ENCODE measurements at places on chromosomes 16 and 17. TPM values are rescaled to one million over a fixed set of nuclear protein-coding genes. Genes with fewer than 3 reads are reported as not detected.

Gene SMIM22
- 1.9 TPM for total RNA-seq

Gene OTOA
- total RNA-seq = 0.07 TPM

Gene NTN1
- total RNA-seq = 3.1 TPM

Gene ARL5C
- not detected for total RNA-seq

GRCh38 chr17:66952031-66952524 is 12.4 kb upstream of the CACNG4 start:
- DNase-seq = peak; percentile 36
- H3K36me3 ChIP-seq = peaks cover 13% of the 10 kb centered on the region
- no peak overlapping the region for H3K4me3 ChIP-seq
- H3K27me3 ChIP-seq = no peaks in the 10 kb centered on the region

GRCh38 chr17:7477392-7478275 is 1.8 kb downstream of the ZBTB4 start:
- peak overlapping the region; percentile 66 for H3K27ac ChIP-seq
- peaks cover 48% of the 10 kb centered on the region for H3K4me1 ChIP-seq
- no peaks in the 10 kb centered on the region for H3K27me3 ChIP-seq
- no peaks in the 10 kb centered on the region for H3K36me3 ChIP-seq
- H3K4me3 ChIP-seq = peak overlapping the region; percentile 80

- H3K4me1 ChIP-seq = 0 out of 2 replicates have a peak, but pooled peaks cover 4% of the 10 kb centered on the region
- no peak for DNase-seq
- H3K27ac ChIP-seq = peak overlapping the region; percentile 42
- H3K4me3 ChIP-seq = no peak overlapping the region
- H3K36me3 ChIP-seq = peaks cover 39% of the 10 kb centered on the region
These were observed 12.6 kb downstream of the PHB1 start for GRCh38 chr17:49401971-49402611.

GRCh38 chr16:82063456-82064082 is 28.5 kb downstream of the HSD17B2 start:
- DNase-seq = no peak
- H3K4me3 ChIP-seq = no peak overlapping the region
- no peak overlapping the region for H3K27ac ChIP-seq
- H3K27me3 ChIP-seq = peaks cover 3% of the 10 kb centered on the region
- H3K36me3 ChIP-seq = no peaks in the 10 kb centered on the region

DNA sequence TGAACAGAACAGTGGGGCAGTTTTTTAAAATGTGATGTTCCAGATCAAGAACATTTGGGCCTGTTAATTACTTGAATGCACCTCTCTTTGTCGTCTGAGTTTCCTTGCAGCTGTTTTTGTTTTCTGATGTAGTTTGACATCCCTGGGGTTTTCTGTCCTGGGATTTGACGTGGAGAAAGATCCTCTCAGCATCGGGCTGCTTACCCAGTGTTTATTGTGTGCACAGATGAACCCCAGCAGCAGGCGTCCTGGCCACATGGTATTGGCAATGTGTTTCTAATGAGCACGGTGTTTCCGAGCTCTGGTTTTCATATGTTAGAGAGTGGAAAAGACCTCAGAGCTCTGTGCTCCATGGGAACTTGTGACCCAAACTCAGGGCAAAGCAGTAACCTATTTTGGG is 191.1 kb upstream of the IRX3 start:
- H3K27me3 ChIP-seq = no peaks in the 10 kb centered on the region
- H3K27ac ChIP-seq = no peak overlapping the region
- H3K4me1 ChIP-seq = no peaks in the 10 kb centered on the region

DNA sequence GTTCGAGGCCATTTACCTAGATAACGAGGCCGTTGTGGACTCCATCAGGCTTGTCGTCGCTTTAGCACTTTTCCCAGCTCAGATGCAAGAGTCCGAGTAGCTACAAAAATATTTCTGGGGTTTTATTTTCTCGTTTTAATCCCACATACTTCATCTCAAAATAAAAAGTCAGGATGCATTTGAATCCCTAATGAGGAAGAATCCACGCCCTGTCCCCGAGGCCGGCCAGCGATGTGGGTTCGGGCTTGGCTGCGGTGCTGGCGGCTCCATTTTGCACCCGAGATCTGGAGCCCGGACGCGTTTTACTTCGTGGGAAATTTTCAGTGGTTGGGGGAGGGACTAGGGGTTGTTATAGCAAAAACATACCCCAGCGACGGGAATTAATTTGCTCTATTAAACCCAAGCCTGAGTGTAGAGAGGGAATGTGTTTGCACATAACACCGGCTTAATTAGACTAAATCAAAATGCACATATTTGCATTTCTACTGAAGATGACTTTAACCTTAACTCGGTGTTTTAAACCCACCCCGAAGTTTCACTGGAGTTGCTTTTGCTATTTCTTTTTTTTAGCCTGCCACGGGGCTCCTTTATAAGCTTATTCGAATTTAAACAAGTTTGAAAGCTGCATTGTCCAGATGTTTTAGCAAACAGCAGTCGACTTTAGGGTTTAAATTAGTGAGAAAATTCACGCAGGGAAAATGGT is 4.8 kb downstream of the IRX5 start:
- no peak overlapping the region for H3K27ac ChIP-seq
- H3K4me1 ChIP-seq = peaks cover 55% of the 10 kb centered on the region
- DNase-seq = no peak
- peak overlapping the region; percentile 74 for H3K4me3 ChIP-seq

- H3K4me1 ChIP-seq = peaks cover 18% of the 10 kb centered on the region
- H3K4me3 ChIP-seq = peak overlapping the region; percentile 47
- peak; percentile 73 for DNase-seq
These were observed 32.8 kb downstream of the BEAN1 start for GRCh38 chr16:66459878-66460277.

DNA sequence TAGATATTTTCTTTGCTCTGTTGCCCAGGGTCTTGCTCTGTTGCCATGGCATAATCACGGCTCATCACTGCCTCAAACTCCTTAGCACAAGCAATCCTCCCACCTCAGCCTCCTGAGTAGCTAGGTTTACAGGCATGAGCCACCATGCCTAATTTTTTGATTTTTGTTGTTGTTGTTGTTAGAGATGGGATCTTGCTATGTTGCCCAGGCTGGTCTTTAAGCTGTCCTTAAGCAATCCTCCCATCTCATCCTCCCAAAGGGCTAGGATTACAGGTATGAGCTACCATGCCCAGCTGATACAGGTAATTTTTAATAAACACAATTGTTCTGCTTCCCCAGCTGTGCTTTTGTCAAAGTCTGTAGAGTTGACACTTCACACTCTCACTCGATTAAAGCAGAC is 159.3 kb downstream of the PARN start:
- no peak for DNase-seq
- no peaks in the 10 kb centered on the region for H3K27me3 ChIP-seq
- H3K27ac ChIP-seq = no peak overlapping the region
- peaks cover 13% of the 10 kb centered on the region for H3K4me1 ChIP-seq

DNA sequence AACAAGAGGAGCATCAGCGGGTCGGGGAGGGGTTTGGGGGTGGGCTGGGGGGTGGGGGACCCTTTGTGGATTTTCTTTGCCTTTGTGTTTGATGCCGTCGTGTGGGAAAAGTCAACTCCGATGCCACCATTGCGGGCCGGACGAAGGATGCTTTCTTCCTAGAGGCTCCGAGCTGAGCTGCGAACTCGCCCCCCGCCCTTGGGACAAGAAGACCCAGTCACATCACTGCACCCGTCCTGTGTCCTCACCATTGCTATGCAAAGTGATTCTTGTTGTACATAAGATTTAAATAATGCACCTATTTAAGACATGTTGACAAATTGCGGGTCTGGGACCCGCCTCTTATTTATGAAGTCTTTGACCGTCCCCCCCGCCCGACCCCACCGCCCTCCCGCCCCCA is 69.0 kb upstream of the PLCG2 start:
- no peaks in the 10 kb centered on the region for H3K27me3 ChIP-seq
- H3K27ac ChIP-seq = no peak overlapping the region
- DNase-seq = no peak

- no peaks in the 10 kb centered on the region for H3K27me3 ChIP-seq
- H3K4me1 ChIP-seq = no peaks in the 10 kb centered on the region
- no peaks in the 10 kb centered on the region for H3K36me3 ChIP-seq
- H3K27ac ChIP-seq = no peak overlapping the region
- H3K4me3 ChIP-seq = no peak overlapping the region
- DNase-seq = no peak
These were observed 245.4 kb downstream of the NTN1 start for GRCh38 chr17:9266697-9267117.

DNA sequence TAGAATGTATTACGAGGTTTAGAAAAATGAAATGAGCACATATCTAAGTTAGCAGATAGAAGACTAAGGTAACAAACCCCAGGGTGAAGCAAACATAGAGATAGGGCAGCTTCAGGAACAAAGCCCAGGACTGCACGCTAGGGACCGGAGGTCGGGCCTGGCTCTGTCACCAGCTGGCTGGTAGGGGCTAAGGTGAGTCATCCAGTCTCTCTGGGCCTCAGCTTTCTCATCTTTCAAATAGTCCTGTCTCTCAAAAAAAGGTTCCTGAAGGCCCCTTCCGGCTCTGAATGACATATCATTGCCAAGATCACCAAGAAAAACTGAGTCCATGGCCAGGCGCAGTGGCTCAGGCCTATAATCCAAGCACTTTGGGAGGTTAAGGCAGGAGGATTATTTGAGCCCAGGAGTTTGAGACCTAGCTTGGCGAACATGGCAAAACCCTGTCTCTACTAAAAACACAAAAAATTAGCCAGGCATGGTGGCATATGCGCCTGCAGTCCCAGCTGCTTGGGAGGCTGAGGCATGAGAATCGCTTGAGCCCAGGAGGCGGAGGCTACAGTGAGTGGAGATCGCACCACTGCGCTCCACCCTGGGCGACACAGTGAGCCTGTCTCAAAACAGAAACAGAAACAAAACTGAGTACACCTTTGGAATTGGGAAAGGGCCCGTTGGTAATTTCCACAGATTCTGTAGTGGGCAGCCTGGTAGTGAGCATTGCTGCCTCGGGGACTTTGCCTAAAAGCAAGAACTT is 26.0 kb downstream of the PKD1L3 start:
- H3K27me3 ChIP-seq = no peaks in the 10 kb centered on the region
- H3K4me3 ChIP-seq = no peak overlapping the region

DNA sequence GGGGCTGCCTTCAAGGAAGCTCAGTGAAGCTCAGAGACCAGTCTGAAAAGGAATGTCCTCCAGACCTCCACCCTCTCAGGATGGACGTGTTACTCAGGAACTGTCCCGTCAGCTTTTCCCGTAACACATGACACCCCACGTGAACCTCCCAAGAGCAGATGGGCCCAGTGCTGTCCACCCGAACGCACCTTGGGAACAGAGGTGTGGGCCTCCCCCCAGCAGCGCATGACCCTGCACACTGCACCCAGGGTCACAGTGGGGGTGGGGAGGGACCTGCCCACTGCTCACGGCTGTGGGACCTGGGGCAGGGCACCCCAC is 21.9 kb downstream of the SLC7A5 start:
- peaks cover 27% of the 10 kb centered on the region for H3K4me1 ChIP-seq
- no peak overlapping the region for H3K4me3 ChIP-seq
- H3K36me3 ChIP-seq = peaks cover 7% of the 10 kb centered on the region
- no peak overlapping the region for H3K27ac ChIP-seq
- no peaks in the 10 kb centered on the region for H3K27me3 ChIP-seq

DNA sequence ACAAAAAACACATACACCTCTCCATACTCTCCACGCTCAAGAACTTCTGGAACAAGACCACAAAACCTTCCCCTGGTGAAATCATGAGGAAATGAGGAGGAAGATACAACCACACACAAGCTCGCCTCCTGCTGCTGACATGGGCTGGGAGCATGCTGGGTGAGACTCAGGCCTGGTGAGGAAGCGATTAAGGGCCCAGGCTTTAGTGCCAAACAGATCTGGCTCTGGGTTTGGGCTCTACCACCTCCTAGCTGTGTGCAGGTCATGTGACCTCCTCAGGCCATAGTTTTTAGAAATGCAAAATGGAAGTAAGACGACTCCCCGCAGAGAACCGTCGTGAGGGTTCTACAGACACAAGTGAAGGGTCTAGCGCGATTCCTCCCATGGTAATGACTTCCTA is 41.3 kb downstream of the VAC14 start:
- H3K27ac ChIP-seq = peak overlapping the region; percentile 57
- H3K4me3 ChIP-seq = no peak overlapping the region
- no peaks in the 10 kb centered on the region for H3K27me3 ChIP-seq
- no peak for DNase-seq
- H3K36me3 ChIP-seq = peaks cover 28% of the 10 kb centered on the region

DNA sequence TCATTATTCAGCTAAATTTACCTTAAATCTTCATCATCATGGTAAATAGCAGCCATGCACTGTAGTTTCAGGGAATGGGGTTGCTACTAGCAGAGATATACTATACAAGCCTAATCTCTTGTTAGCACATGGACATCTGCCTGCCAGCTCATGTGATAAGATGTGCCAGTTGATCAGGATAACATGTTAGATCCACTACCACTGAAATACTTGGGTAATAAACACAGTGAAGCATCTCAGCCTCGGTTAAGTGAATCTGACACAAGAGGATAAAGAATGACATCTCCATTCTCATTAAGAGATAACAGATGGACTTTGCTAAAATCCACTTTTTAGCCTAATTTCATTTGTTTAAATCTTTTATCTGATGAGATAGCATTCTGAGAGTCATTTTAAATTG is 256.1 kb downstream of the CDH8 start:
- H3K4me1 ChIP-seq = peaks cover 27% of the 10 kb centered on the region
- peaks cover 4% of the 10 kb centered on the region for H3K27me3 ChIP-seq
- H3K36me3 ChIP-seq = peaks cover 3% of the 10 kb centered on the region
- no peak for DNase-seq
- H3K4me3 ChIP-seq = no peak overlapping the region

- H3K27ac ChIP-seq = no peak overlapping the region
- no peaks in the 10 kb centered on the region for H3K27me3 ChIP-seq
- H3K4me3 ChIP-seq = no peak overlapping the region
- H3K36me3 ChIP-seq = peaks cover 8% of the 10 kb centered on the region
- no peak for DNase-seq
- H3K4me1 ChIP-seq = peaks cover 18% of the 10 kb centered on the region
These were observed 13.9 kb upstream of the HES7 start for GRCh38 chr17:8137645-8138373.

DNA sequence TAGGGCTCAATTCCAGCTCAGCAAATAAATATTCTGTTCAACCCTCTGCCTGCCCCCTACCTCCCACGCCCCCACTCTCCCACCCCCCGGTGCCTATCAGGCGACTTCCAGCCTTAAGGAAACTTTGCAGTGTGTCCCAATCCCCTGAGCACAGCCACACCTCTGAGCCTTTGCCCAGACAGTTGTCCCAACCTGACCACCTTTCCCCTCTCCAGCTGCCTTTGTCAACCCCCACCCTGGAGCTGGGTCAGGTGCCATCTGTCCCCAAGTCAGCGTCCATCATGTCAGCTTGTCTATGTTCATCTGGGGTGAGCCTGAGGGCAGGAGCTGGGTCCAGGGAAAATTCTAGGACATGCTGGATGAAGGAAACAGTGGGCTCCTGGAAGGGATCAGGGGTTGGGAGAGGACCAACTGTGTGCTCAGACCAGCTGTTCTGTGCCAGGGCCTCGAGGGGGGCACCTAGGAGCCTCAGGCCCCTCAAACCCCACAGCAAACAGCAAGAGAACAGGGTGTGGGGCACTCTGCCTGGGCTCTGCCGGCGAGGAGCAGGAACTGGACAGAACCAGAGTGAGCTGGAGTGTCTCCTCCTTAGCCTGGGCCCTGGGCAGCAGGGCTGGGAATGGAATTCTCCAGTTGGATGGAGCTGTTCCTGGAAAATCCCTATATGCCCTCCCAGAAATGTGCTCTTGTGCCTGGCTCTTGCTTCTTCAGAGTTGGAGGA is 17.8 kb downstream of the CDH16 start:
- H3K4me1 ChIP-seq = peaks cover 11% of the 10 kb centered on the region
- H3K27ac ChIP-seq = no peak overlapping the region
- H3K36me3 ChIP-seq = no peaks in the 10 kb centered on the region
- H3K27me3 ChIP-seq = peaks cover under 1% of the 10 kb centered on the region
- DNase-seq = no peak

- H3K27me3 ChIP-seq = no peaks in the 10 kb centered on the region
- peaks cover 60% of the 10 kb centered on the region for H3K4me1 ChIP-seq
- H3K36me3 ChIP-seq = peaks cover 4% of the 10 kb centered on the region
- DNase-seq = peak; percentile 75
These were observed 591 bp upstream of the TNFSF13 start for GRCh38 chr17:7557775-7558543.

All from WTC11 (cell line).